Heart left ventricle (tissue), 16 donors: ENCODE measurements at places on chromosomes 16 and 17. TPM values are rescaled to one million over a fixed set of nuclear protein-coding genes. Genes with fewer than 3 reads are reported as not detected.

DNA sequence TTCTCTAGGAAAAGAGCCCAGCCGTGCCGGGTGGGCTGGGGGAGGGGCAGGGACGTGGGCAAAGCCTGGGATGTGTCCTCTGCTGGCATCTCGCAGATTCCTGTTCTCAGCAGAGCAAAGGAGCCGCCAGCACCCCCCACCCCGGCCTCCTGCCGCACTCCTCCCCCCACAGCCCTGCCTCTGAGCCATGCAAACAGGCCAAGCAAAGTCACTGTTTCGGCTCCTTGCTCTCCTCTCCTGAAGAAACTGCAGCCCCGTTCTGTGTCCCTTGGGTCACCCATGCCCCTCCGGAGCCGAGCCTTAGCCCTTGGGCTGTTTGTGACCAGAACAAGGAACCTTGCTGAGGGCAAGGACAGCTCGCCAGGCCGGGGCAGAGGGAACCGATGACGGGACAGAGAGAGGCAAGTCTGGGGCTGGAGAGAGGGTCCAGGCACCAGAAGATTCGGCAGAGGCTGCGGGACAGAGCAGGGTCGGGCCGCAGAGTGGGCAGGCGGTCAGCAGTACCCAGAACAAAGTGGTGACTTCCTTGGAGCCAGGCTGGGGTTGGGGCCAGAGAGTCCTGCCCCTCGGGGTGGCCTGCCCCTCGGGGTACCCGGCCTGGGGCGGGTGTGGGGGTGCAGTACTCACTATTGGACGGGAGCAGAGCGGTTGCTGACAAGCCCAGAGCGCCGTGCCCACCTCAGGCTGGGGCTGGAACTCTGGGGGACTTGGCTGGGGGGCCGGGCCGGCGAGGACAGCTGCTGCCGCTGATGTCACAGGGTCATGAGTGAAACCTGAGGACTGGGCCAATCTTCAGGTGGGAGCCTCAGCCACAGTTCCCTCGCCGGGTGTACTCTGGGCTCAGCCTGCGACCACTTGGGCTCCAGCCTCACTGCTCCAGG, 9.2 kb upstream of the PRR29 start:
- no peak for DNase-seq

GRCh38 chr17:80780381-80781198, 211.1 kb upstream of the CHMP6 start:
- DNase-seq, result no peak

DNA sequence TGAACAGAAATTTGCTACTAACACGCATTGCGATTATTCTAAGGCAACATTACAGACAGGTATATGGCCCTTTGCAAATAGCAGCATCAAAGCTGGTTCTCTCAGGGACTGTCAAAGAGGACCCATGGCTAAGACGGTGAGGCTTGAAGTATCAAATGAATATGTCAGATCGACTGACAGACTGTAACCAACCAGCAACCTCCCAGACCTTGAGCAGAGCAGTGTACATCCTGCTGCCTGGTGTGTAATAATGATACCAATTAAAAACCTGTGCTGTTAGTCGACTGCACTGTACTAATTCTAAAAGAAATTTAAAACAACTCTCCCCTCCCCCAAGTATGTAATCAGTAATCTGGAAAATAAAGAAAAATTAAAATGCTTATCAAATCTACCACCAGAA, 35.9 kb upstream of the GHDC start:
- DNase-seq, result no peak

DNA sequence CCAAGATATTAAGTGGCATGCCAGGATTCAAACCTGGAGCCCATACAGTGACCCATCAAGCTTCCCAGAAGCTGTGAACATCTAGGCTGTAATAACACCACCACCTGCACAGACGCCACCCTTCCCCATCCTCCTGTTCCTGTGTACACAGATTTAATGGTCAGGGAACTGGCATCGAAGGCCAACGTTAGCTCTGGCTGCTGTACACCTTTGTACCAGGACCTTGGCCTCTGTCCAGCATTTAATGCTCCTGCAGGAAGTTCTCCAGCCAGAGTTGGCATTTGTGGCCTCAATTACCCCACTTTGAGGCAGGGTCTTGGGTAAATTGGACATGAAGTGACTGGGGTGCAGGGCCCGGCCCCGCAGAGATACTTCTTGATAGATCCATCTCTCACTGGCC, 49.3 kb downstream of the SCNN1B start:
- DNase-seq, result no peak

The CDRT4 gene
- not detected for total RNA-seq

DNA sequence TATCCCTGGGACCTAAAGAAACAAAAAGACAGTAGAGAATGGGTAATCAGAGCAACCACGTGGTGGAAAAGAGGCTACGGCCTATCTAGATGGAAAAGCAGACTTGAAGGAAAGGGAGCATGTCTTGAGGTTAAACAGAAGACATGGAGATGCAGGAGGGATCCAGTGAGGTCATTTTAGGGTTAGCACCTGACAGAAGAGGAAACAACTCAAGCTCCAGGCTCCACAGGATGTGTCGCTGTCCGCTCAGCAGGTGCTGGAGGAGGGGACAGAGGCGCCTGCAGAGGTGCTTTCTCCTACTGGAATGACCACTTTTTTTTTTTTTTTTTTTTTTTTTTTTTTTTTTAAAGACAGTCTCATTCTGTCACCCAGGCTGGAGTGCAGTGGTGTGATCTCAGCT, 47.5 kb upstream of the CLEC3A start:
- no peak for DNase-seq

- no peak for DNase-seq
These were observed 34.2 kb downstream of the CD300LF start for GRCh38 chr17:74678541-74678940.

The TNP2 gene
- not detected for total RNA-seq

- peak; percentile 97 for DNase-seq
These were observed at the start of gene DECR2 for GRCh38 chr16:401468-402348. Gene DECR2, plus strand, starts transcription at chr16:401885. Its CDS starts 79 bp downstream, at chr16:401964.

The KCNAB3 gene
- total RNA-seq, result 0.19 TPM

DNA sequence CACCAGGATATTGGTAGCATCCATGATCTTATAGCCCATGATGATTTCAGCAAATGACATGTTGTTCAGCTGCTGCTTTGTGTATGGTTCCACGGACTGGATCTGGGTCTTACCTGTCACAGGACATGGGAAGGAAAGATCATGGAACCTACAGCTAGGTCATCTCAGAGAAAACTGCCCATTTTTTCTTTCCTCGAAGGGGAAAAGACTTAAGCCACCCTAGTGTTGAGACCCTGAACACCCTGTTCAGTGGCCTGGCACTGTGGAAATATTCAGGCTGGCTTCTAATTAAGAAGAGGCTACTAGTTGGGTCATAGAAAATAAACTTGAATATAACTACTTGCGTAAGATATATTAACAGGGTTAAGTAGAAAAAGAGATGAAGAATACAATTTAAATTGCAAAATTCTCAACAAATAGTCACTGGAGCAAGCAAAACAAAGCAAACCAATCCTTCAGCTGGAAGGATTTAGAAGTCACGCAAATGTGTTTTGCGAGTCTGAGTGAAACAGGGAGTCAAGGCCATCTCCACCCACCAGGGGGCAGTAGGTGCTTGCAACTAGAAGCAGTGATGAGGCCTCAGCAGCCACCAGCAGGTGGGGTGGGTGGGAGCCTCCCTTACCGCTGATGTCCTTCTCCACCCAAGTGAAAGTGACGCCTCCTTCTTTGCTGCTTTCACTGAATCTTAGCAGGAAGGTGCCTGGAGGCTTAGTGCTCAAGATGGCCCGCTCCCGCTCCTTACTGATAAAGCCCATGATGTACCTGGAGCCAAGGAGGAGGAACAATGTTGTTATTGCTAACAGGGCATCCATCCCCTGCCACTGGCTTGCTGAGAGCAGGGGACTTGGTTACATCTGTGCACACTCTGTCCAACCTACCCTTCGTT, 34.3 kb downstream of the STAT5A start:
- peak; percentile 90 for DNase-seq

DNA sequence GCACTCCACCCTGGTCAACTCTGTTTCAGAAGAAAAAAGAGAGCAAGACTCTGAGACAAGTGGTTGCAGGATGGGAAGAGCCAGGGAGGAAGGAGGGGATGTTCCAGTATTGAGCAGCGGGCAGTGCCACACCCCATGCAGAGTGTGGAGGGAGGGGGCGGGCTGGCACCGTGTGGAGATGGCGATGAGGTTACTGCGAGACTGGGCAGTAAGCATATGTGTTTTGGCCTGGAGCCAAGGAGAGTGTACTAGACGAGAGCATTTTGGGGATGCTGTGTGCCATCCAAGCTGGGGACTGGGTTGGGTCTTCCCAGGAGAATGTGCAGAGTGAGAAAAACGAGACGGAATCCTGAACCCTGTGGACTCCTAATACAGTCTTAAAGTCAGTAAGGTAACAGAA, 3.4 kb downstream of the TBC1D24 start:
- DNase-seq, result no peak

The MT3 gene
- 6.9 TPM for total RNA-seq

DNA sequence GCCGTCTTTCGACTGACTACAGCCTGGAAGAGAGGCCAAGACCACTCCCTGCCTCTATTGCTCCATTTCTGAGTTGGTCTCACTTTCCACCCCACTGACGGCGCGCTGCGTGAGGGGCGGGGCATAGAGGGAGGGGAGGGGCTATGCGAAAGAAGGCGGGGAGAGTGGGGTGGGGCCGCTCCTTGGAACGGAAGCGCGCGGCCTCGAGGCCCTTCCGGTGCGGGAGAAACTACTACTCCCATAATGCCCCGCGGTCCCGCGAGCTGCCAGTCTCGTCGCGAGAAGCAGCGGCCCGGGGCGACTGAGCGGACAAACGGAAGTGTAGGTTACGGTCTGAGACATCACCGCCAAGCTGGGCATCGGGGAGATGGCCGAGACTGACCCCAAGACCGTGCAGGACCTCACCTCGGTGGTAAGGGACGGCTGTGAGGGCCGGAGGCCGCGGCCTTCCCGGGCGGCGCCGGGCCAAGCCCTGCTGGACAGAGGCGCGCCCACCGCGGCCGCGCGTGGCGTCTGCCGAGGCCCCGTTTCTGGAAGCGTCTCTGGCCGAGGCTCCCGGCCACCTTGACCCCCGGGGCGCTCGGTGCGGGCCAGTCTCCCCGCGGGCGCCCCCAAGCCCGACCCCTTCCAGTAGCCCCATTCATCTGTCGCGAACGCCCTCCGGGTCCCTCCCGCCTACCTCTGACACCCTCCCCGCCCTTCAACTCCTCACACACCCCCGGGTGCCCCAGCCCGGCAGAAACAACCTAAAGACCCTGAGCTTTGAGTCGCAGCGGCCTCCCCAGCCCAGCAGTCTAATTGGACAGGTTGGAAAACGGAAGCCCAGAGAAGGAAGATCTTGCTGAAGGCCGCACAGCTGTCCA, at the start of gene HSBP1:
Gene HSBP1, plus strand, starts transcription at position 269 of the 863 bp plus-strand sequence. Its CDS starts 99 bp downstream, at position 368.
- DNase-seq, result peak; percentile 98

The TBC1D3K gene
- total RNA-seq, result not detected

DNA sequence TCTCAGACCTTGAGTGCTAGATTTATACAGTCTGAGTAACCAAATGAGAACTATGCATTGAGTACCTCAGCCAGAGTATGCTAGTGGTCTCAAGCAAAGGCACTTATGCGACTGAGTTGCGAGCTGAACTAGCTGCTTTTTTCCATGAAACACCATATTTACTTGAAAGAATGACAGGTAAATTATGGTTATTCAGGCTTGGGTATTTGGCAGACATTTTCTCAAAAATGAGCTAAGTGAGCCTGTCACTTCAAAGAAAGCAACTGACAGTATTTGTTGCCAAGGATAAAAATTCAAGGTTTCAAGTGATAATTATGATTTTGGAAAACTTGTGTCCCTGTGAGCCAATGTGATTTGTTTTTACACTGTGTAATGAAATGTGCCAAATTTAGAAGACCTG, 19.3 kb downstream of the CACNG3 start:
- DNase-seq, result no peak

DNA sequence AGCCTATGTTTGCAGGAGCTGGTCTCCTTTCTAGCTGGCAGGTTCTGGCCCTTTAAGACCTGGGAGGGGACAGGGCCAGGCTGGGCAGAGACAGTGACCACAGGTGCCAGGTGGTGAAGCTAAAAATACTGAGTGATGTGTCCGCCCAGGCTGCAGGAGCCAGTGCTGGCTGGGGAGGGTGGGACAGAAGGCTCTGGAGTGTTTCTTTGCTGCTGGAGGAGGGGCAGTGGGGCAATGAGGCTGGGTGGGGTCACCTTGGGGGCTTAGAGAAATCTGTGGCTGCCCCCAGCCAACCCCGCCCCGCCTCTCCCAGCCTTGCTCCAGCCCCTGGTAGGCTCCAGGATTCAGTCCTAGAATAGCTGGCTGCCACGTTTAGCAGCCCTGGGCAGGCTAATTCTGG, 30.4 kb upstream of the SBK1 start:
- DNase-seq, result peak; percentile 64

The SMG6 gene
- total RNA-seq, result 23.1 TPM

The ALDOA gene
- total RNA-seq, result 3,109 TPM

DNA sequence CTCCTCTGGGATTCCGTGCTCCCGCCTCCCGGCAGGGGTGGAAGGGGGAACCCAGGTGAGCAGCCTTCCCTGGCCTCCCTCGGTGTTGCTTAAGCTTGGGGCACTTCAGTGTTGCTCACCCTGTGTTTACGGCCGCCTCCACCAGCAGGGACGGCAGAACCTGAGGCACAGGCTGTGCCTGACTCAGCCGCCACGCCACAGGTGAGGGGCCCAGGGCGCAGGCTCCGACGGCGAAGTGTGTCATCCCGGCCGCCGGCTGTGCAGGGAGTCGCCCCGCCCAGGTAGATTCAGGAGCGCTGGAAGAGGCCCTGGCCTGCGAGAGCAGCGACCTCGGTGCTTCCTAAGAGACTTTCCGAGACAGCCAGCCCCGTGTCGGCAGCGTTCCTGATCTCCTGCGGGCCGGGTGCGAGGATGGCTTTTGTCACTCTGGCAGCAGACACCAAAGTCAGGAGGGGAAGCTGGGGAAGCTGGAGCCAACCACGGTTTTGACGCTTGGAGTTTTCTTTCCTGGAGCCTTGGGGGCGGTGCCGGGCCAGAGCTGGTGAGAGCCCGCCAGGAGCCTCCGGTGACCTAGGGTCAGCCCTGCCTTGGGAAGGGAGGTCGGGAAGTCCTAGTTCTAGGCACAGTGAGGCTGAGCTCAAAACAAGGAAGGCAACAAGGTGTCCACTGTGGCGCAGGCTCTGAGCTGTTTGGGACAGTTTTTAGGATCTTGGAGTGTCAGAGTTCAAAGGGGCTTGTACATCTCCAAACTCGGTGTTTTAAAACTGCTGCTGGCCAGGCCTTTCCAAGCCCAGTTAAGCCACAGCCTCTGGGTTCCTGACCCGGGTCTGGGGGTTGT, 2.1 kb downstream of the GSE1 start:
- peak; percentile 64 for DNase-seq

GRCh38 chr16:48961546-48961945, 320.1 kb downstream of the CBLN1 start:
- no peak for DNase-seq
